Stimulated activated CD4-positive, alpha-beta T cell treated with anti-CD3 and anti-CD28 coated beads, Interleukin-2, amount 100 ng/mL, for 24 hours (primary cell): ENCODE measurements at places on chromosomes 16 and 17.
A peak's percentile ranks its signal among the peaks of the same experiment; 100 is the strongest.

- no peak for DNase-seq
Observed at GRCh38 chr16:88697116-88697830, 8.9 kb downstream of the RNF166 start.

- DNase-seq = no peak
Observed at GRCh38 chr17:81713556-81714411, 1.7 kb downstream of the SLC25A10 start.

GRCh38 chr16:31476303-31477219 lies 4.6 kb downstream of the TGFB1I1 start:
- peak; percentile 93 for DNase-seq

DNA sequence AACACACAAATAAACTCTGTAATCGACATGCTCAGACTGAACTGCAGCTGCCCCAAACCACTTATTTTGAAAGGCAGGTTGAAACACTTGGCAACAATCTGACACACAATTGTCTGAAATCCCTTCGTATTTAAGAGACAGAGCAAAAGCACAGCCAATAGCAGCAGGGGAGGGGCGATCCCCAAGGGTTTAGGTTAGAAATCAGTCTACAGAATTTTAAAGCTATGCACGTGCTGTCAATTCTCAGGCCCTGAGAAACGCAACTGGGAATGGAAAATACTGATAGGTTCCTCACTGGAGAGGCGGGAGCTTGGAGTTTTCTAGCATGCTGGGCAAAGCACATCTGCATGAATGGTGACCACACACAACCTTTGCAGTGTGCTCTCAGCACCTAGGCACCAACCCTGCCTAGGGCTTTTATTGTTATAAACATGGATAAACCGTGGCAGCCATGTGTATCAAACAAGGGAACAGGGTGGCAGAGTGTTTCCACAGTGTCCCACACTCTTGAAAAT lies 168.0 kb downstream of the AATF start:
- DNase-seq = no peak

DNA sequence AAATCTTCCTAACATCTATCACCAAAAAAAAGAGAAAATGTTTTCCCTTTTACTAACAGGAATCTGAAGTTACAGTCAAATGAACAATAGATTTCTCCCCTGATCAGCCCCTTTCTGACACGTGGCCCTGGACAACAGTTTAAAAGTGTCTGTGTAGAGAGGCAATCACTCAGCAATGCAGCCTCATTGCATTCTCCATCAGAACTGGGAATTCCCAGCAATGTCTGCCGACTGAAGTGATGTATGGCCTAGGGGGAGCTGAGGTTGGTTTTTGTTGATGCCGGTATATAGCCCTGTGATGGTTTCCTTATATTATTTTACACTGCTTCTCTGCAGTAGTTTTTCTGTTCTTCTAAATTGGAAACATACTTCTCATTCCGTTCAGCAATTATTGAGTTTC lies 904.3 kb upstream of the CDH8 start:
- no peak for DNase-seq

- DNase-seq = no peak
Observed at GRCh38 chr16:86296256-86296655, 214.1 kb upstream of the FOXF1 start.

- no peak for DNase-seq
Observed at GRCh38 chr17:72188801-72189200, 68.0 kb downstream of the SOX9 start.

DNA sequence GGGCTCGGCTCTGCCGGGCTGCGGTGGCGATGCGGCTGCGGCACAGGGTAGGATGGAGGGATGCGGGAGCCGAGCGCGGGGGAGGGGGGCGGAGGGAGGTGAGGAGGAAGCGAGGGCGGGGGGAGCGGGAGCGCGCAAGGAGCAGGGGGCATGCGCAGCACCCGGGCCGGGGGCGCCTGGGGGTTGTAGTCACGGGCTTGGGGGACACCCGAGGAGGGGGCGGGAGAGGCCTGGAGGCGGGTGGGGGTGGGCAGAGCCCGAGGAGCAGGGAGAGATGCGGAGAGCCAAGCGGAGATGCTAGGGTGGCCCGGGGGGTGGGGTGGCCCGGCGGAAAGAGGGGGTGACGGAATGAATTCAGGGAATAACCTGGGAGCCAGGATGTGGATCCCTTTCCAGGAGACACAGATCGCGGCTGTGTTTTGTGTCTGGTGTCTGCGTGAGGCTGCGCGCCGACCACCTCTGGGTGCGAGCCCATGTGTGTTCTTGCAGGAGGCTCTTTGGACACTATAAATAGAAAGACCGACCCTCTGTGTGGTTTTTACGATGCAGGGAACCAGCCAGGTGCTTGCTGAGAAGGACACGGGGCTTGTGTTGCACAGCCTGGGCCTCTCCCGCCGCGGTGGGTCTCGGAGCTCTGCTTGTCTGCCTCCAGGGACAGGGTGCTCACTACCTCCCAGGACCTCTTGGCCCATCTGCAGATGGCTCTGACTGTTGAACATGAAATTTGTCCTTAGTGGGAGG lies at the start of gene STX1B:
TSS of gene STX1B (minus strand) at position 54 of the 741 bp plus-strand sequence. CDS start 242 bp downstream, outside the sequence.
- peak; percentile 57 for DNase-seq
